ENCODE measurements at places on chromosomes 6 and 20.

- no peak for DNase-seq
Measured at GRCh38 chr20:22999756-23000155, 35.4 kb upstream of the SSTR4 start.

DNA sequence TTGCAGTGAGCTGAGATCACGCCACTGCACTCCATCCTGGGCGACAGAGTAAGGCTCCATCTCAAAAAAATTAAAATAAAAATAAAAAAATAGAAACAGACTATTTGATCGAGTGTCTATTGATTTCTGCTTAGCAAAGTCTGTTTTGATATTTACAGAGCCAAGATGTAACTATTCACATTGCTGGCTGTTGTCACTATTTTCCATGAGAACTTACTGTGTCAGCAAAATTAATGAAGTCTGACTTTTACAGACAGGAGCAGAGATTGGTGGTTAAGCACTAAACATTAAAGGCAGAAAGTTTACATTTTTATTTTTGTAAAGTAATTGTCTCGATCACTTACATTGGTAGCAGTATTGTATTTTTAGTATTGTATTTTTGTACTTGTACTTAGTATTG lies 85.0 kb upstream of the CCDC28A start:
- no peak for DNase-seq

DNA sequence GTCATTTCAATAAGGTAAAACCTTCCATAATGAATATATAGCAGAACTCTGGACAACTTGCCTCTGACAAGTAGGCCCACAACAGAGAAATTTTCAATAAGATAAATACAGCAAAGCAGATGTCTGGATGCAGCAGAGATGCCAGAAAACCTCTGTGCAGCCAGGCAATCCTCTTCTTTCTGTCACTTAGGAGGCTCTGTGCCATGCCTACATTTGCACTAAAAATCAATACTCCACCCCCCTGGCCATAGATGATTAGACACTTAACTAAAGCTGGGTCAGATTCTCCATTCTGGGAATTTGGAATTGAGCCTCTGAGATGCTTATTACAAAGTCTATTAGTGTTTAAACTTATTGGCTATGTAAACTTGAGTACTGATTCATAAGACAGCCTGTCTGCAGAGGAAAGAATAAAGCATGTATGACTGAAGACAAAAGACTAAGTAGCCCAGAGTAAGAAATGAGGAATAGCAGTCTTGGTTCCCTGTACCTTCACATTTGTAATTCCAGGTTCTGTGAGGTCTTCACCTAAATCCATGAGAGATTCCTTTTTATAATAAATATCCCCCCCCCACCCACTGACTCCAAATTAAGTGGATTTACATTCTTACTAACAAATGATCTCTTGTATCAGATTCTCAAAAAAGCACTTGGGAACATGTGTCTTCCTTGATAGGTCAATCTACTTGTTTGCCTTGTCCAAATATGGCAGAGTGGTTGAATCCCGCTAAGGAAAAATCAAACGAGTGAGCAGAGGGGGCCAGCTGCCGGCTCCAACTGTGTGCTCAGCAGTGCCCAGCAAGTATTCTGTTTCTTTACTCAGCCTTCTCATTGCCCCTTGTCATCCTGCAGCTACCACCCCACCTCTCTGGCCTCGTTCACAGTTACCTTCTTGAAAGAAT lies 20.4 kb downstream of the MAN1A1 start:
- no peak for DNase-seq

GRCh38 chr6:114068116-114068515 lies 97.2 kb upstream of the HDAC2 start:
- no peak for DNase-seq

GRCh38 chr20:52422574-52423336 lies 231.2 kb upstream of the ZFP64 start:
- DNase-seq = no peak

- no peak for DNase-seq
Measured at GRCh38 chr6:36701401-36701991, 3.9 kb downstream of the RAB44 start.
